Panc1 (cell line): ENCODE measurements at places on chromosomes 6 and 20. TPM values are rescaled to one million over a fixed set of nuclear protein-coding genes. Genes with fewer than 3 reads are reported as not detected.

The SS18L1 gene
- 21.6 TPM for total RNA-seq

The C6orf118 gene
- not detected for total RNA-seq

The LST1 gene
- total RNA-seq = not detected

The SLC35F1 gene
- total RNA-seq = not detected
